Sciatic nerve (tissue), 2 donors: ENCODE measurements at places on chromosomes 3 and 15.

GRCh38 chr3:169158379-169158778 is 505.1 kb downstream of the MECOM start:
- no peak for DNase-seq

- DNase-seq: no peak
Measured at GRCh38 chr15:67359431-67360079, 105.0 kb downstream of the IQCH start.

- DNase-seq: no peak
Measured at GRCh38 chr15:38257676-38258075, 5.0 kb downstream of the SPRED1 start.

DNA sequence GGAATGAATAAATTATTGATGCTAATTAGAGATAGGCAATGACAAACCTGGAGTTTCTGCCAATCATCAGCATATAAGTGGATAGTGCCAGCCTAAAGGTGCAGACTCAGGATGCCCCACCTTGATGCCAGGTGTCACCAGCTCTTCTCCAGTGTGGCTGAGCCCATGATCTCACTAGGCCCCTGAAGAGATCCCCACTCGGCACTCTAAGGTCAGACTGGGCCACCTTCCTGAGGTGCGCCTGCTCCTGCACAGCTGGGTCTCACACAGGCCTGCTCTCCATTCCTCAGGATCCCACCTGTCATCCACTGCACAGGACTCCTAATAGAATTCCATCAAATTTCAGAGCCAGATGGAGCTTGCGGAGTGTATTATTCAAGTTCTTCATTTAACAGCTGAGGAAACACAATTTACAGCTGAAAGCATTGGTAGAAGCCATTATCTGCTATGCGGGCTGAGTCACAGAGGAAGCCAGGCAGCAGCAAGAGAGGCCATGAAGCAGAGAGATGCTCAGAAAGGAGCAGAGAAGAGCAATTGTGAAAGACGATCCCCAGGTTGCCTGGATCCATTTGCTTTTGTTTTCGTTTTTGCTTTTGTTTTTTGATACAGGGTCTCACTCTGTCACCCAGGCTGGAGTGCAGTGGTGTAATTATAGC is 25.1 kb upstream of the FSTL1 start:
- no peak for DNase-seq

DNA sequence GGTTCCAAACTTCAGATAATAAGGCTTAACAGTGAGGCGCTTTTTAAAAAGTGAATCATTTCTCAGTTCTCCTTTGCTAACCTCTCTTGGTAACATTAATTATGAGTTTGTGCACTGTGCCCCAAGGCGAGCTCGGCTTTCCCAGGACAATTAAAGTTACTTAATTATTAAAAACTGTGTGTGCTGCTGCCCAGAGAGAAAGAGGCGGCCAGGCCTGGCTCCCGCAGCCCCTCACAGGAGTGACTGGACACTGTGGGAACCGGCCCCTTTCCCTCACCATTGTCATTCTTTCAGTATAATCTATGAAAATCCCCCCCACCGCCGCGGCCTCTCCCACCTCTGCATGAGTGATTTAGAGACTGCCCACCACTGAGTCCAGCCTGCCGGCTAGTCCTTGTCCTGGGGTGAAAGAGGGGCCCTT is 43.1 kb upstream of the HES1 start:
- DNase-seq: no peak

DNA sequence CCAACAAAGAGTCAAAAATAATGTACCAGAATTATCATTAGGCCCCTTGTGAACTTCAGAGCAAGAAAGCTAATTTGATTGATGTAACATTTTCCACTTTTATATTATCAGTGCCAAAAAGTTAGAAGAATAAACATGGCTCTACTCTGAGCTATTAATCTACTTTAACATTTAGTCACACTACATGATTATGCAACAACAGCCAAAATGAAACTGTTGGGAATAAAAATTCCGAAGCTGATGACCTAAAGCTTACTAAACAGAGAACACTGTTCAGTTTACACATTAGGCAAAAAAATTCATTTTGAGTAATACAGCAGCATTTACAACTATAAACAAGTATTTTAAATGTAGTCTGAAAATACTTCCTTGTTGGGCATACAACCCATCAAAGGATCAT is 1134.1 kb downstream of the EPHA3 start:
- DNase-seq: no peak

- DNase-seq: no peak
Measured at GRCh38 chr3:126488185-126488584, 12.5 kb upstream of the ZXDC start.

- no peak for DNase-seq
Measured at GRCh38 chr15:24633082-24633481, 42.5 kb upstream of the NPAP1 start.

DNA sequence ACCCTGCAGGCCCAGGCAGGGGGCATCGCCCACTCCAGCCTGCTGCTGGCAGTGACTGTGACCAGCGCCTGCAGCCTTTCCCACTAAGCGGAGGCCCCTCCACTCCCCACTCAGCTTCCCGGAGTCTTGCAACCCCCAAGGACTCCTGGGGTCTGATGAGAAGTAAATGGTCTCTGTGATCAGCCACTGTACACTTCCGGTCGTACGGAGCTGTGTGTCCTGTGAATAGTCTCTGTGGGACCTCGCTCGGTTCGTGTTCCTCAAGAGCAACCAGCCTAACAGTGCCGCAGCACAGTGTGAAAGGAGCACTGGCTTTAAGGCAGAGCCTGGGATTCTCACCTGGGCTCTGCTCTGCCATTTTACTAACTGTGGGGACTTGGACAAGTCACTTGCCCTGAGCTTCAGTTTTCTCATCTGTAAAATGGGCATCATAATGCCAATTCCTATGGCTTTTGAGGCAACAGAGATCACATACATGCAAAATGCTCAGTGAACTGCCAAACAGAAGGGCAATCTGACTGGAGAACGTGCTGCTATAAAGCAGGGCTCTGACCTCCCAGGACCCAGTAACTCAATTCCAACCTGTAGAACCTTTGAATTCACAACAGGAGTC is 26.7 kb downstream of the TMEM43 start:
- no peak for DNase-seq

DNA sequence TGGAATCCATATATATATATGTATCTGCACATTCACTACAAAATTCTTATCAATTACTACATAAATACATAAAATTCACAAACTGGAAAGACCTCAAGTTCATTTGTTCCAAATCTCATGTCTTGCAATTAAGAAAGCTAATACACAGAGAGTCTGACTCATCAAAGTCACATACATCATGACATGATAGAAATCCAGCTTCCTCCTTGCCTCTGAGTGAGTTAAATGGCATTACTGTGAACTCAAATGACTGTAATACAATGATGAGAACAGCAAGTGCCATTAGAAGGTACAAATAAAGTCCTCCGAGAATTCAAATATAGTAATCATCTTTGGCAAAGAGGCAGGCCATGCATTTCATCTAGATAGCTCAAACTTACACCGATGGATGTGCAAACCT is 55.1 kb upstream of the AGTR1 start:
- DNase-seq: no peak

GRCh38 chr3:185605566-185605965 is 19.5 kb downstream of the SENP2 start:
- no peak for DNase-seq

DNA sequence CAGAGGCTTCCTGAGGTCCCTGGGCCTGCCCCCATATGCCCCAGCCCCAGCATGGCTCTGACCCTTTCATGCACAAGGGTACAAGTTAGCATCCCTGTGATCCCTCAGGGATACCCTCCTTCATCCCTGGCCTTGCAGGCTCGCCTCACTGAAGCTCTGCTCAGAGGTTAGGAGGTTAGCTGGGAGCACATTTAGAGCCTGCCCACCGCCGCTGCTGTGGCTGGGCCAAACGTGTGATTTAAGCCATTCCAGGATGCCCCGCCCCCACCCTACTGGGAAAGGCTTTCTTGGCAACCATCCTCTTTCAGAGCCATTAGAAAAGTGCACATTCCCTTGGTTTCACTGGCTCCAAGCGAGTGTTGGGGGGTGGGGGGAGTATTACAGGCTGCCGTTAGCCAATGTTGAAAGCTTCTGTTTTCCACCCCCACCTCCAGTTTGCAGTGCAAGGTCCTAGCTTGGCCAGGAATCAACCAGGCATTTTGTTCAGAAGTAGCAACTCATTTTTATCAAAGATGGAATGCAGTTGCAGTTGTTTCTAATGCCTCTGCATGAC is 6.3 kb upstream of the HES1 start:
- DNase-seq: peak; percentile 72

DNA sequence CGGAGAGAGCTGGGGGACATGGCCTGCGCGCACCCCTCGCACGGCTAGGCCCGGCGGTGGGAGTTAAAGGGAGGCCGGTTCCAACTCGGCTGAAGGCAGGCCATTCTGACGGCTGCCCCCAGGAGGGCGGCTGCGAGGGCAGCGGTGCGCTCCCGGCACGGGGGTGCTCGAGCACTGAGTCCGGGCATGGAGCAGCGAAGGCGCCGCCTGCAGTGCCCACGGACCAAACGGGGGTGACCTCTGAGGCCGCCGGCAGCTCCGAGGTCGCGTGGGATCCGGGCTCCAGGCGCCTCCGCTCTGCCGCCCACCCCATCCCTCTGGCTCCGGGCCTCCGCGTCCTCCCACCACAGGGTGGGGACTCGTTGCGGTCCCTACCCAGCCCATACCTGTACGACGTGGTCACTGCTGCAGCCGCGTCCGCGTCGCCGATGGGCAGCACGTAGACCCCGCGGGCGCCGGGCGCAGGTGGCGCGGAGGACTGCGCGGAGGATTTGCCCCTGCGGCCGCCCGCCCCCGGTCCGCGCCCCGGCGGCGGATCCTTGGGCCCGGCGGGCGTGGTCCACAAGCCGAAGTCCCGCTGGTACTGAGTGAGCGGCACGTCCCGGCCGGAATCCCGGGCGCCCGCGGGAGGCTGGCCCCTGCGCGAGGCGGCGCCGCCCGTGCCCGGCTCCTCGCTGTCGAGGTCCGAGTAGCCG is 469 bp downstream of the MAP6D1 start:
- DNase-seq: no peak

DNA sequence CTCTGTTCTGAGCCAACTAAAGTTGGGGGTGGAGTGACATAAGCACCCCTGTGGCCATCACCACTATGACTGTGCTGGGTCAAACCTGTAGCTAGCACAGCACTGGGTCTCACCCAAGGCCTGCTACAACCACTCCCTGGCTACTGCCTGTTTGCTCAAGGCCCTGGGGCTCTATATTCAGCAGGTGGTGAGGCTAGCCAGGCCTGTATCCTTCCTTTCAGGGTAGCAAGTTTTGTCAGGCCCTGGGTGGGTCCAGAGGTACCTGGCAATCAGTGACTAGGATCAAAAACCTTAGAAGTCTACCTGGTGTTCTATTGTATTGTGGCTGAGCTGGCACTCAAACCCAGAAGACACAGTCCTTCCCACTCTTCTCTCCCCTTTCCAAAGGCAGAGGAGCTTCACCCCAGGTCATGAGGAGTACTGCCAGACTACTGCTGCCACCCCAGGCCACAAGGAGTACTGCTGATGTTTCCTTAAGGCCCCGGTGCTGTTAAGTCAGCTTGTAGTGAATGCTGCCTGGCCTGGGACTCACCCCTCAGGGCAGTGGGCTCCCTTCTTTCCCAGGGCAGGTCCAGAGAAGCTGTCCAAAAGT is 170.8 kb downstream of the IGSF11 start:
- no peak for DNase-seq

DNA sequence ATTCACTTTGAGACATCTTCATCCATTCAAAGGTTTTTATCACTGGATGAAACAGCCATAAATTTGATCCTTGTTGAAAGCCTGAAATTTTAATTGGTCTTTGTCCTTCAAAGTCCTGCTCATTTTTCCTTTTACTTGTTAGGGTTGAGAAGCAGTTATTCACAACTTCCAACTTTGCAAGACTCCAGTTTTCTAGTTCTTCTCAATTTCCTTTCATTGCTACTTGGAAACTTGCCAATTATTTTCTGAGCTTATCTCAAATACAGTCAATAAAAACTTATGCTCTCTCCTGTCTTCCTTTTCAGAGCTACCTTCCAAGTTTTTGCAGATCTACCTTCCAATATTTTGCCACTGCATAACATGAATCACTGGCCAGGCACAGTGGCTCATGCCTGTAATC is 23.7 kb upstream of the CD276 start:
- no peak for DNase-seq

- no peak for DNase-seq
Measured at GRCh38 chr3:12462159-12462947, 21.9 kb upstream of the TSEN2 start.

GRCh38 chr3:101824702-101825101 is 24.6 kb upstream of the NFKBIZ start:
- no peak for DNase-seq

GRCh38 chr3:48837163-48837562 is 10.5 kb downstream of the PRKAR2A start:
- DNase-seq: no peak

DNA sequence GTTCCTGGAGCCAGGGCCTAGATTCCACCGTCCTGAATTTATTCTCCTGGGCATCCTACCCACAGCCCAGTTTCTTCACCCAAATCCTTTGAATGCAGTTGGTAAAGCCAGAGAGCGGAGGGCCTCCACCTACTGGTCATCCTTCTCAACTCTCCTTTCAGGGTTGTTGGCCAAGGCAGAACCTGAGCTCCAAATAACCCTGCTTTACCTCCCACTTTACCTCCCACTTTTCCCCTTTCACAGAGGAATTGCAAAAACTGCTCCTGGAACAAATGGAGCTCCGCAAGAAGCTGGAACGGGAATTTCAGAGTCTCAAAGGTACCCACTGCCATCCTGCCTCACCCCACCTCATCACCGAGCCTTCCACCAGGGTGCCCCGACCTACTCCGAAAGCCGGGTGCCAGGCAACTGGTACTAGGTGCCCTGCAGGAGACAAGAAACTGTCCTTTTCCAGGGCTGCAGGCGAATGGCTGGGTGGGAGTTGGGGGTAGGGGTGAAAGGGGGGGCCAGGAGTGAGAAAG is 6.8 kb downstream of the SKOR1 start:
- DNase-seq: no peak

- DNase-seq: no peak
Measured at GRCh38 chr15:70101459-70102113, 3.9 kb upstream of the TLE3 start.

DNA sequence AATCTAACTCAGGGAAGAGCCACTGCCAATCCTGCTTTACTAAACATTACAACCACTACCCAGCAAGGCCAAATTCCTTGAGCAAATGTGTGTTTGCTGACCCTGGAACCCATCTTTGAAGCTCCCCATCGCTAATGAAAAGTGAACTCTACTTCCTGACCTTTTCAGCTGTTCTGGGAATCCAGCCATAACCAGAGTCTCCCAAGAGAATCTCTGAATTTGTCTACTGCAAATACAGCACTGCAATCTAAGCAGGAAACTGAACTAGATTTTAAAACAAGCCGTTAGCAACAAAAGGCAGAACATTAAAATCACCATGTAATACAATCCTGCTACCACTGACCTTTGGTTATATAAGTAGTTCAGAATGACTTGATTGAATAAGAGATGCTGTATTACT is 309.2 kb downstream of the MAGI1 start:
- no peak for DNase-seq

DNA sequence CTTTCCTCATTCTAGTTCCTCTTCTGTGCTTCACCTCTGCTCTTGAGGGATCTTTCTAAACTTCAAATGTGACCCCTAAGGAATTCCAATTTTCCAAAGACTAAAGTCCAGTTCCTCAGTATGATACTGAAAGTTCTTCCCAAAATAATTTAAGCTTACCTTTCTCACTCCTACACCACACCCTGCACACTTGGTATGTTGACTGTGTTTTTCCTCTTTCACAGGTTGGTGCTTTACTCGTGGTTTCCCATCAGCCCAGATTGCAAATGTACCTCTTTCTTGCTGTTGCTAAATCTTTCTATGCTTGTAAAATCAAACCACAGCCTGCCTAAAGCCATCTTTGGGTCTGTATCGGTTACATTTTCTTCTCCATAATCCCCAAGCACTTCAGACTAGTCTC is 30.5 kb upstream of the CLDN16 start:
- no peak for DNase-seq

GRCh38 chr3:35649405-35649804 is 10.1 kb downstream of the ARPP21 start:
- no peak for DNase-seq
